ENCODE measurements at places on chromosomes 13 and 19.

GRCh38 chr19:12912571-12912970 lies 6.5 kb downstream of the SYCE2 start:
- DNase-seq: no peak

- no peak for DNase-seq
Measured at GRCh38 chr13:20654156-20654555, 49.3 kb upstream of the IL17D start.

DNA sequence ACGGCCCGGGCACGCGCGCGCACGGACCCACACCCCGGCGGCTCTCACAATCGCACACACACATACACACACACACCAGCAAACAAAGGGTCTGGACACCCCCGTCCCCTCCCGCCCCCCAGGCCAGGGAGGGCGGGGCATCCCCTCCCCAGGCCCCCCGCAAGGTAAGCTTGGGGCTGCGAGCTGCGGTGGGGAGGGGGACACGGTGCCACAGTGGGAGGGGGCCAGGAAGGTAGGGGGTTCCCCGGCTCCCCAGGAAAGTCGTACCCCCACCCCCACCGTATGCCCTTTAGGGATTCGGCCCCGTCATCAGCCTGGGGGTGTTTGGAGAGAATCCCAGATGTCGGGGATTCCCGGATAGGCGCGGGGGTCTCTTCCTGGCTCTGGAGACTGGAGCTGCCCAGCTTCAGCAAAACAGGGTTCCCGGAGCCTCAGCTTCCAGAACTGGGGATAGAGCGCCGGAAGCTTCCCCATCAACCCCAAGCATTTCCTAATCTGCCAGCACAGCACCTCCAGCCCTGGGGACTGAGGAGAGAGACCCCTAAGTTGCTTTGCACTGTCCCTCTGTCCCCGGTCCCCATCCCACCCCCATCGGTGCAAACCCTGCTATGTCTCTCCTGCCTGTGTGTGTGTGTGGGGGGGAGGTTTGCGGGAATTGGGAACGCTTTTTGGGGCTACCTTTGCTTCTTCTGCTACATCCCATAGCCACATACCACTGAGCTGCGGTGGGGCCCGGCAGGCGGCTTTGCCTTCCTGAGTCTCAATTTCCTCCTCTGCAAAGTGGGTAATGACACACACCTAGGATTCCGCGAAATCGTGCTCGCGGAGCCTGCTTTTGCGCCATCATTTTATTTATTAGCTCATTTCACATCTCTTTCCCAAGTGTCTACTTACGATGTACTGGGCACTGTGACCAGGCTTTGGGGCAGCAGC lies 1.8 kb upstream of the CDC37 start:
- no peak for DNase-seq

GRCh38 chr19:12052497-12053169 lies at the start of gene ZNF878:
ZNF878 (minus strand) TSS chr19:12052961; CDS start chr19:12052801, 160 bp downstream.
- peak; percentile 53 for DNase-seq

DNA sequence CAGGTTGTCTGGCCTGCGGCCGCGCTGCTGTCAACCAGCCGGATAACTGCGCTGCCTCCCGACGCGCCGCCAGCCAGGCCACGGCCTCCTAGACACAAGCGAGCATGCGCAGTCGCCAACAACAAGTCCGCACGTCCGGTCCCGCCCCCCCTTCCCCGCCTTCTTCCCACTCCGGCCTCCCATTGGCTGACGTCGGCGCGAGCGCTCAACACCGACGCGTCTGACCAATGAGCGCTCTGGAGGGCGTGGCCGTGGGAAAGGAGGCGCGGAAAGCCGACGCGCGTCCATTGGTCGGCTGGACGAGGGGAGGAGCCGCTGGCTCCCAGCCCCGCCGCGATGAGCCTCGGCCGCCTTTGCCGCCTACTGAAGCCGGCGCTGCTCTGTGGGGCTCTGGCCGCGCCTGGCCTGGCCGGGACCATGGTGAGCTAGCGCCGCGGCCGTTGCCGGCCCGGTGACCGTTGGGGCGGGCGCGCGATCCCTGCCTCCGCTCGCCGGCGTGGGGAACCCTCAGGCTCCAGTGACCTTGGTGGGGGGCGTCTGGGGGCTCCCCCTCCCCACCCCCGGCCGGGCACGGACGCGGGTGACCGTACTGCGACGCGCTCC lies at the start of gene GPX4:
Gene GPX4, plus strand, starts transcription at position 287 of the 603 bp plus-strand sequence. Its CDS starts 50 bp downstream, at position 337.
- DNase-seq: peak; percentile 100

DNA sequence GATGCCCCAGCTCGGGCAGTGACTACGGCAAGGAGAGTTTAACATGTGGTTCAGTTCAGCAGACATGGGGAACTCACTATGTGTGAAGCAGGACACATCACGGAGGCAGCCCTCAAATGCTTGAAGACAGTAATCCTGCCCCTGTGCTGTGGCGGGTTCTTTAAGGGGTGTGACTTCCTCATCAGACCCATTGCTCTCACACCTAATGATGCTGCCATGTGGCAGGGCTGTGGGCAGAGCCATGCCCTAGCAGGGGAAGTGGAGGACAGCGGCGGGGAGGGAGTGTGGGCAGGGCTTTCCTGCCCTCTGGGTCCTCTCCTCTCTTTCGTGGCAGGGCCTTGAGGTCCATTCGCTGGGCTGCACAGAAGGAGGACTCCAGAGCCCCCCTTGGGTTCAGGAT lies 131.1 kb upstream of the GJB6 start:
- DNase-seq: no peak

DNA sequence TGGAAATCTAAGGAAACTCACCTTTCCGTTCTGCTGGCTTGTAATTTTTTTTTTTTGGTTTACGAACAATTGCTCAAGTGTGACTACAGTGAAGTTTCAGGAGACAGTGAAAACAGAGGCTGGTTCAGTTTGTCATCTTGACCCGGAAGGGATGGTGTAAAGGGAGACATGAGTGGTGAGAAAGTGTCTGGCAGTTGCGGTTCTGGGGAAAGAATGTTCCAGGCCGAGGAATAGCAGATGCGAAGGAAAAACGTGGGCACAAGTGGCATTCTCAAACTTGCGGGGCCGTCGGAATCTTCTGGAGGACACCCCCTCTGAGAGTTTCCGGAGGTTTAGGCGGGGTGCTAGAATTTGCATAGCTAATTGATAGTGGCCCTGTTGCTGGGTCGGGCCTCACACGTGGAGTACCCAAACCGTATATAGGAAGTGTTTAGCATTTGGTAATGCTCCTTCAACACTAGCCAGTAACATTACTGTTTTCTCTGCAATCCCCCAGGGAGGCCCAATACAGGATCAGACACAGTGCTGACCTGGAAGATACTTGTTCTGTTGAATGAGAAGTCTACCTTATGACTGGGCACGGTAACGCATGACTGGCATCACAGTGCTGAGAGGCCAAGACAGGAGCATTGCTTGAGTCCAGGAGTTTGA lies 2.8 kb upstream of the TNFSF9 start:
- DNase-seq: no peak

GRCh38 chr13:24284889-24285565 lies 24.4 kb upstream of the C1QTNF9 start:
- DNase-seq: no peak

GRCh38 chr13:86581706-86582105 lies 782.5 kb upstream of the SLITRK6 start:
- DNase-seq: no peak

DNA sequence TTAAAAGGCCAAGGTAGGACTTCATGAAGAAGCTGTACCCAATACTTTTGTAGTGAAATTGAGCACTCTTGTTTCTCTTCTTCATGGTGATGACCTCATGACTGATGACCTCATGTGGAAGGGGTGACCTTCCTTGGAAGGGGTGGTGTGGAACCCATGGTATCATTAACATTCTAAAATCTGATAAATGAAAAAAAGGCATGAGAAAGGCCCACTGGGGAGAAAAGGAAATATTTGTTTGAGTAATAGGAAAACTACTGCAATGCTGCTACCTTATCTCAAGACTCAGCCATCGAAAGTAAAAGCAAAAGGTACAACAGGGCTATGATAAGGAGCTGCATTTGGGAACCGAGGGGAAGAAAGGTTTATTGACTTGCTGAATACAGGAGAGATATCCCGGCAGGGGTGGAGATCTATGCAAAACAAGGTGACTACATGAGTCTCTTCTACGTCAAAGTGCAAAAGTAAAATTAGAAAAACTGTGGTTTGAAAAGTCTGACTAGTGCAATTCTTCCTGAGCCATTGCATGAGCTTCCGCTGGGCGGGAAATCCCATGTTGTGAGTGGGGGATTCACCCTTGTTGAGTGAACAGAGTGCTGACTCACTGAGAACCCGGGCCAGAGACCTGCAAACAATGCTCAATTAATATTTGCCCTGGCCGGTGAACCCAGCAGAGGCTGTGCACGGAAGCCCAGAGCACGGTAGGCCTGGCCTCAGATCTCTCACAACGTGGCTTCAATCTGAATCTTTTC lies 138.9 kb upstream of the RFC3 start:
- DNase-seq: peak; percentile 96

DNA sequence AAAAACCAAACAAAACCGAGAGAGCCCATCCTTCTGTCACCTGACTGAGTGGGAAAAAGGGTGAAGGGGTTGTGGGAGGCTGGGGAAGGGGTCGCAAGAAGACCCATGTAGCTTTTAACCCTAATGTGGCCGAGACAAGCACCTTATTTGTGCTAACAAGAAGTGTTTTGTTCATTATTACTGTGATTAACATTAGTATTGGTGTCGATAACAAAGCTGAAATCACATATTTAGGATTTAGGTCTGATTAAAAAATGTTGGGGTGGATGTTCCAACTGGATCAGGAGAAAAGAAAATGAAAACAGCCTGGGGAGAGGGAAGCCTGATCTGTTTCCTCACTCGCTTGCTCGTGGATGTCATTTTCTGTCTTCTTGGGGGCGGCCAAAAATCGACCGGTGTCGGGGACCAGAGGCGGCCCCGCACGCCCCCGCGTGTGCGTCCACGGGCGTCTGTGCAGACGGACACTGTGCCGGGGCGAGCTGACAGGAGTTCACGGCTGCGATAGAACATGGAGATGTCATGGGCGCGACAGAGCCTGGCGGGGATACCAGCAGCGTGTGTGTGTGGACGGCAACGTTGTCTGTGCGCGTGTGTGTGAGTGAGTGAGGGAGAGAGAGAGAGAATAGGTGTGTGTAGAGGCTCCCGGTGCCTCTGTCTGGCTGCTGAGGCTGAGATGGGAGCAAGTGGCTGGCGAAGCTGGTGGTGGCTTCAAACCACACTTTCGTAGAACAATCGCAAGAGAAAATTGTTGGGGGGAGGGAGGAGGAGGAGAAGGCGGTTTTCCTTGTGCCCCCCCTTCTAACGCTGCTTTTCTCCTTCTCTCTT lies 29.1 kb downstream of the NFIX start:
- no peak for DNase-seq

- DNase-seq: no peak
Measured at GRCh38 chr13:75139291-75139690, 342.7 kb downstream of the TBC1D4 start.

DNA sequence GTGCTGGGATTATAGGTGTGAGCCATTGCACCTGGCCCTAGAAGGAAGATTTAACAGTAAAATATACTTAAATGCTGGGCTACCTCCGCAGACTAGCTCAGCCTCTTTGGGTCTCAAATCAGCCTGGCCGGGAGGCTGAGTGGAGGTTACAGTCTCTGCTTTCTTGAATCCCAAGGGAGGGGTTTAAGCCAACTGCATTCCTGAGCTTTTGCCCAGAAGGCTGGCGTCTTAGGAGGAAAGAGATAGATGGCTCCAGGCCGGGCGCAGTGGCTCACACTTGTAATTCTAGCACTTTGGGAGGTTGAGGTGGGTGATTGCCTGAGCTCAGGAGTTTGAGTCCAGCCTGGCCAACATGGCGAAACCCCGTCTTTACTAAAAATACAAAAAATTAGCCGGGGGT lies 623 bp upstream of the C5AR1 start:
- no peak for DNase-seq
